Activated T-helper 2 cell treated with anti-CD3 and anti-CD28 coated beads, Interferon-gamma antibody, Interleukin-2, Interleukin-4, amounts not matched to agents 10 μg/mL and 5 μg/mL and 100 μg/mL, durations not matched to agents 14 hours and 24 hours and 36 hours (primary cell): ENCODE measurements at places on chromosomes 5 and 9. TPM values are rescaled to one million over a fixed set of nuclear protein-coding genes. Genes with fewer than 3 reads are reported as not detected.

The EPB41L4B gene
- 1.5 and 1.6 TPM in 2 replicates for total RNA-seq

The LCN2 gene
- total RNA-seq = not detected in 2 replicates

The TAS2R1 gene
- total RNA-seq = not detected in 2 replicates

The KIF20A gene
- 28.1 and 30.3 TPM in 2 replicates for total RNA-seq

The LMBRD2 gene
- 9.3 and 11.6 TPM in 2 replicates for total RNA-seq

The STPG3 gene
- 0.48 TPM in 2 replicates for total RNA-seq
